ENCODE measurements at places on chromosomes 4 and X.

DNA sequence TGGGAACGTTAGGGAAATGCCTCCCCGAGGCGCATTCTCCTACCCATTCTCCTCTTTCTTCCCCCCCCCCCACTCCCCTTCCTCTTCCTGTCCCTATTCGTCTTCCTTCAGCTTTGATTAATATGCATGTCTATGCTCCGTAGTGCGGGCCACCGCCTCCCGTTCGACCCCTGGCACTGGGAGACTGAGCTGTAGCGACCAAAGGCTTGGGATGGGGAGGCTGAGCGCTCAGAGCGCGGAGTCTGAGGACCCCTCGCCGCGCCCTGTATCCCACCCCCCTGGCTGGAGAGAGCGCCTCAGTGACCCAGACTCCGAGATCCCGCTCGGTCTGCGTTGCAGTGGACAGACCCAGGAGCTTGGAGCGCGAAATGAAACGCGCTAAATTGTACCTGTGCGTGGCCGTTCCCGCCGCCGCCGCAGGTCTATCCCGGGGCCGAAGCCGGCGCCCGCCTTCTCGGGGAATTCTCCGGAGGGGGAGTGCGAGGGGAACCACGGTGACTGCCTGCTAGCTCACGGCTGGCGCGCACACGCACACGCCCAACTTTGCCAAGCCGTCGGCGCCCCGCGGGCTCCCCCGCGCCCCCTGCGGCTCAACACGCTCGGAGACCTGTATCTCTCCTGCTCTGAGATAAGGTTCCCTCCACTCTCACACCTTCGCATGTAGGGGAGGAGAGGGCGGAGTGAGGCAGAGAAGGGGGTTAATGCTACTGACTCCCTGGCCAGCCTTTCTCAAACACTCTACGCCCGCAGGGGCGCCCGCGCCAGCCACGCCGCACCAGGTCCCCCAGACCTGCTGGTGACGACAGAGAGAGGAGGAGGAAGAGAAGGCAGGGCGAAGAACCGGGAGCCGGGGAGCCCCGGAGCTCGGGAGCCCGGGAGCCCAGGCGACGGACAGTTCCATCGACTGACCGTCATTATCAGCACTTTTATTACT is 1.5 kb upstream of the PTCHD1 start:
- DNase-seq = no peak

DNA sequence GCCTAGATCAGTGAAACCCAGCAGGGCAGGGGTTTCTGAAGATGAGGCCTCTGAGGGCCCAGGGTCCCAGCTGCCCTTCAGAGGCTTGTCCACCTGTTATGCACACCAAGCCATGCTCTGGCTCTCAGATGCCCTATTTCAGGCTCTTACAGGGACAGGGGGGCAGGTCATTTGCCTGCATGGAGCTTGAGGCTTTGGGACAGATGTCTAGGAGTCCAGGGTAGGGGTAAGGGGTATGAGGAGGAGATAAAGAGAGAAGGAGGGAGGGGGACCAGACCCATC is 4.7 kb upstream of the EFNB1 start:
- no peak for DNase-seq

DNA sequence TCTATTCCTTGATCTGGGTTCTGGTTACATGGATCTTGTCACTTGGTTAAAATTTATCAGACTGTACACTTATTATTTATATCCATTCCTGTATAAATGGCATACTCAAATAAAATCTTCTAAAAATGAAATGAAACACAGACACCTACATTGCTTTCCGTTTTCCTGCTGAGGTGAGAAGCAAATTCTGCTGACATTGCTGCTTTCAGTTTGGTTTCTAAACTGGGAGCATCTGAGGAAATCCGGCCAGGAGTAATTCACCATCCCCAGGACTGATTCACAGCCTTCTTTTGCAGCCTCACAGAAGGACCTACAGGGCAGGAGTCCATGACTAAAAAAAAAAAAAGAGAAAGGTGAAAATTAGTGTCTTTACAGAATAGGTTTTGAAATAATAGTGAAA is 93.6 kb downstream of the CORIN start:
- no peak for DNase-seq

DNA sequence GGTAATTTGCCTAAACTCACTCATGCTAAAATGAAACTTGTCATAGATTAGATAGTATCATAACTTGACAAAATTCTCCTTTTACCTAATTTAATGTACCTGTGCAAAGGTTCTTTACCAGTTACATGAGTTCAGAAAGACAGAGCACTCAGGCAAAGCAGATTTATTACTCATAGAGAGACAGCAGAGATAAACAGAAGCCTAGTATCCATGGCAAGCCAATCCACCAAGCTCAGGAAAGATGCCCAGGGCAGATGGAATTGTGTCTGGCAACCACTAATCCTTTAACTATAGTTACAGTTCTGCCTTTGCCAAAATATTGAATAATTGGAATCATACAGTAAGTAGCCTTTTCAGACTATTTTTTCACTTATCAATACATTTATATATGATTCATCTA is 826.2 kb downstream of the TECRL start:
- no peak for DNase-seq

- DNase-seq = no peak
Measured at GRCh38 chr4:94947681-94948108, 189.9 kb downstream of the BMPR1B start.

DNA sequence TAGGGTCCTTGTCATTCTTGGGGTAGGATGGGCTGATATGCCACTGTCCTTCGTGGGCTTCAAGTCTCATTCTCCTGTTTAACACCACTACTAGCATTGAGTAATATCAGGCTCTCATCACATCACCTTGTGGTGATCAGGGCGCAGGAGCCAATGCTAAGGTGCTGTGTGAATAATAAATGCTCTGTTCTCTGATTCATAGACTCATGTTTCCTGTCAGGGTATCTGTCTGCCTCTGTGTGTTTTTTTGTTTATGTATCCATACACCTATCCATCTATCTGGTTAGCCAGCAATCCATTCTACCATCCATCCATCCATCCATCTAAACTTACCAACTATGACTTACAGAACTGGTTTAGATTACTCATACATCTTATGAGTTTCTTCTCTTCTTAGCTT is 525.1 kb upstream of the ATOH1 start:
- no peak for DNase-seq

DNA sequence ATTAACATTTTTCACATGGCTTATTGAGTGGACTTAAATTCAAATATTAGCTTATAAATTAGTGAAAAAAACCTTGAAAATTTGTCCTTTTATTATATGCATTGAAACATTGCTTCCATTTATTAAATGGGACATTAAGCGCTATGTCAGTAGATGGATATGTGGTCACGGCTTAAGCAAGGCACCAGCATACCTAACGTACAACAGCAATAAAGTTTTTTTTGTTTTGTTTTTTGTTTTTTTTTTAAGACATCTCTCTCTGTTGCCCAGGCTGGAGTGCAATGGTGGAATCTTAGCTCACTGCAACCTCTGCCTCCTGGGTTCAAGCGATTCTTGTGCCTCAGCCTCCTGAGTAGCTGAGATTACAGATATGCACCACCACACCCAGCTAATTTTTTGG is 31.6 kb downstream of the PGM2 start:
- DNase-seq = no peak

GRCh38 chr4:118879409-118879808 is 9.2 kb upstream of the SYNPO2 start:
- no peak for DNase-seq

- DNase-seq = no peak
Measured at GRCh38 chrX:150543230-150544155, 24.9 kb upstream of the MTM1 start.

- DNase-seq = no peak
Measured at GRCh38 chr4:144507311-144508101, 138.4 kb upstream of the HHIP start.

DNA sequence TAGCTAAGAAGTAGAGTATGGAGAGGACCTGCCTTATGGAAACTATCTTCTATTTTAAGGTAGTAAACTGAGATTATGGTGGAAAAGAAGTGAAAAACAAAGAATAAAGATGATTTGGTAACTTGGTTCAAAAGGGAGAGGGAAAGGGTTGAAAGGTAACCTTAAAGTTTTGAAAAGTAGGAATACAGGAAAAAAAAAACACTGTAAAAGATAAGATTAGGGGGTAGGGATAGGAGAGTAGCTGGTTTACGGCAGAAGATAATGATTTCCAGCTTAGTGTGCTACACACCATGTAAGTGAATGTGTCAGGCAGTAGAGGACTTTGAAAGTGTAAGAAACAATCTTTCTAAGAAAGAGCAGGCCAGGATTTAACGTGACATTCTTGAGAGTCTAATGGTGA is 35.3 kb downstream of the FAM13A start:
- no peak for DNase-seq

GRCh38 chr4:56619160-56619559 is 61.9 kb downstream of the HOPX start:
- no peak for DNase-seq

- DNase-seq = no peak
Measured at GRCh38 chrX:40380655-40381488, 199.9 kb upstream of the ATP6AP2 start.

- DNase-seq = no peak
Measured at GRCh38 chr4:111362941-111363361, 740.1 kb upstream of the PITX2 start.

DNA sequence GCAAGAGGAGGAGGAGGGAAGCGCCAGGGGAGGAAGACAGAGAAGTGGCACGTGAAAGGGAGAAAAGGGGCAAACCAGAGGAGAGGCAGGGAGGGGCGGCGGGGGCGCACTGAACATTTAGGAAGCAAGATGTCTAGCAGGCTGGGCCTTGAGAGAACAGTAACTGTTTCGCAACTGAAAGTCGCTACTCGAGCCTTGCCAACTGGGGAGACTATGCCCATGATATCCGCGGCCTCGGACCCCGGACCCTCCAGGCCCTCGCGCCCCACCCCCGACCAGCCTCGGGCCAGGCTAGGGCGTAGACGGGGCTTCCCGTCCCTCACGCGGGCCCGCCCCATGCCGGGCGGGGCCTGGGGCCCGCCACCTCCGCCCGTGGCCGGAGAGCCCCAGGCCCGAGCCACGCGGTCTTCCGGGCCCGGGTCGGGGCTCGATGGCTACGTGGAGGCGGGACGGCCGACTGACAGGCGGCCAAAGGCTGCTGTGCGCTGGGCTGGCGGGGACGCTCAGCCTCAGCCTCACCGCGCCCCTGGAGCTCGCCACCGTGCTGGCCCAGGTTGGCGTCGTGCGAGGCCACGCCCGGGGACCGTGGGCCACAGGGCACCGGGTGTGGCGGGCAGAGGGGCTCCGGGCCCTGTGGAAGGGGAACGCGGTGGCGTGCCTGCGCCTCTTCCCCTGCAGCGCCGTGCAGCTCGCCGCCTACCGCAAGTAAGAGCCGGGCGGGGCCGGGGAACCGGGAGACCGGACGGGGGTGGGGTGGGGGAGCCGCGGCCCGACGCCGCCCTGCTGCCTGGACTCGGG is at the start of gene SLC25A43:
Gene SLC25A43 (plus strand): TSS at position 363 of the 798 bp plus-strand sequence. CDS start 68 bp downstream, at position 431.
- no peak for DNase-seq

GRCh38 chrX:47489507-47490275 is 6.7 kb upstream of the ZNF41 start:
- no peak for DNase-seq

- DNase-seq = no peak
Measured at GRCh38 chr4:132245319-132245718, 903.8 kb upstream of the PCDH10 start.

- no peak for DNase-seq
Measured at GRCh38 chrX:55312655-55313054, 47.9 kb upstream of the PAGE3 start.

DNA sequence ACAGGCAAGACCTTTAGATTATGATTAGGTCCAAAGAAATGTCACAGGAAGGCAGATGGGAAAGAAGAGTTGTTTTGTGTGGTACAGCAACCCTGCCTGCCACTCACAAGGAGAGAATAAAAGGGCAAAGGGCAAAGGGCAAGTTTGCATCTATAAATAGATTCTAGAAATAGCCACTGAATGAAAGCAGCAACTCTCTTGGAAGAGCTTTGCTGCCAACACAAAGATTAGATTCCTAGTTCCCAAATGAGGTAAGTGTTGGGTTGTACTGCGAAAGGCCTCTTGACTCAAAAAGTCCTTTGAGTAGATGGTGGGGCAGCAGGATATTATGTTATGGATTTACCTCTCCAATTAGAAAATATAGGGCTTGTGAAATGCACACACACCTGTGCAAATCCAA is 61.2 kb downstream of the MOSPD2 start:
- no peak for DNase-seq

GRCh38 chr4:159017323-159018026 is 85.4 kb upstream of the RAPGEF2 start:
- no peak for DNase-seq

- no peak for DNase-seq
Measured at GRCh38 chrX:56793521-56794320, 64.7 kb downstream of the NBDY start.

GRCh38 chr4:155388162-155388561 is 11.4 kb upstream of the MAP9 start:
- no peak for DNase-seq

DNA sequence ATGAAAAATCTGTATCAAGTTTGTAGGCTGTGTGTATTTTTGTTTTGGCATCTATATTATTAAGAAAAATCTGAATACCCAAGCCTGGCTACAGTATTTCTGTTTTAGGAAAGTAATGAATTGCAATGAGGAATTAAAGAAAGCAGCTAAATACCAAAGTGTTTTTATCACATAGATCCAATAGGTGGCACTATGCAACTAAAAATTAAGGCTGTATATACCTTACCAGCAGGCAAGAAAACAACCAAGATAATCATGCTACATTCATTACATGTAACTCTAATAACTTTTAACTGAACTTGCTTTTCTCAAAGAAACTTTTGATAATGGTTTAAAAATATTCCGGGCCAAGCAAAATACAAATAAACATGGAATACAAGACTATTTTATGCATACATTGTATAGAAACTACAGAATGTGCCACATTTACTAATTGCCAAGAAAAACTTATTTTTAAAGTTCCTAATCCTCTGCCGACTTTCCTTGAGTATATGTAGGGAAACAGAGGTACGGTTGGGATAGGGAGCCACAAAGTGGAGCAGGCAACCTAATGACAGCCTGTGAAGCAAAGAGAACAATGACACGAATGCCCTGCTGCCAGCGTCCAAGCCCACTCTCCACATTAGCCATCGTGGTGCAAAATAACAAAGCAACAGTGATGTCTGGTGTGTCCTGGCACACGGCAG is 63.7 kb downstream of the SEC24D start:
- DNase-seq = peak; percentile 4

DNA sequence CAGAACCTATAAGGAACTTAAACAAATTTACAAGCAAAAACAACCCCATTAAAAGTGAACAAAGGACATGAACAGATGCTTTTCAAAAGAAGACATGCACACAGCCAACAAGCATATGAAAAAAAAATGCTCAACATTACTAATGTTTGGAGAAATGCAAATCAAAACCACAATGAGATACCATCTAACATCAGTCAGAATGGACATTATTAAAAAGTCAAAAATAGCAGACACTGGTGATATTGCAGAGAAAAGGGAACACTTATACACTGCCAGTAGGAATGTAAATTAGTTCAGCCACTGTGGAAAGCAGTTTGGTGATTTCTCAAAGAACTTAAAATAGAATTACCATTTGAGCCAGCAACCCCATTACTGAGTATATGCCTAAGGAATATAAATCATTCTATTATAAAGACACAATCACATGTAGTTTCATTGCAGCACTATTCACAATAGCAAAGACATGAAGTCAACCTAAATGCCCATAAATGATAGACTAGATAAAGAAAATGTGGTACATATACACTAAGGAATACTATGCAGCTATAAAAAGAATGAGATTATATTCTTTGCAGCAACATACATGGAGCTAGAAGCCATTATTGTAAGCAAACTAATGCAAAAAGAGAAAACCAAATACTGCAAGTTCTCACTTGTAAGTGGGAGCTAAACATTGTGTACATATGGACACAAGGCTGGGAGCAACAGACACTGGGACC is 1509.4 kb downstream of the TECRL start:
- no peak for DNase-seq
